ENCODE measurements at places on chromosomes 5 and 9.

DNA sequence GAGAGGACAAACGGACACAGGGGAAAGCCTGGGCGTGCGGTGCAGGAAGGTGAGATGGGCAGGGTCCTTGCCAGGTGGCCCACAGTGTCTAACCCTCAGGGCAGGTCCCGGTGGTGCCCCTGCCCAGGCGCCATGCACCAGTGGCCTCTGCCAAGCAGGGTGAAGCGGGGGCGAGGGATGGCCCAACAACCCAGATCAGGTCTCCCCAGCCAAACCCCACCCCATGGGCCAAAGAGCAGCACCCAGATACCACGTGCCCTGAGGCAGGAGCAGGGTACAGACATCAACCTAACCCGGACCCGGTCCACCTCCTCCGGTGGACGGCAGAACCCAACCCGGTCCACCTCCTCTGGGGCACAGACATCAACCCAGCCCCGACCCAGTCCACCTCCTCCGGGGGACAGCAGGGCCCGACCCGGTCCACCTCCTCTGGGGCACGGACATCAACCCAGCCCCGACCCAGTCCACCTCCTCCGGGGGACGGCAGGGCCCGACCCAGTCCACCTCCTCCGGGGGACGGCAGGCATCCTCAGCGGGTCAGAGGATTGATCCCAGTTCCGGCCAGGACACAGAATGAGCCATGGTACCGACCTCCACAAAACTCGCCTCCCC is 12.8 kb downstream of the SLC12A7 start:
- DNase-seq = no peak

DNA sequence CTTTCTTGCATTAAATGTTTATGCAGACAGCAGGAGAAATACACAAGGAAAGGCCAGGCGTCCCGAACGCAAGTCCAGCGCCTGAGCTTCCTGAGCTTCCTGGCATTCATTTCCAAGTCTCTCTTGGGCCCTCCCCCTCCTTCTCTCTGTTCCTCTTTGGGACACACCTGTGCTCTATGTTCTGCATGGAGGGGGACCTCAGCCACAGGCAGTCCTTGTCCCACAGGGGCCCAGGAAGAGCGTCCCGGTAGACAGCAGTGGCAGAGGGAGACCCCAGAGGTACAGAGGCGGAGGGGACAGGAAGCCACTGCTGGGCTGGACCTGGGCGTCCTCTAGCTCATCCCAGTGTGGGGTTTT is 221.3 kb downstream of the C9orf50 start:
- DNase-seq = no peak

DNA sequence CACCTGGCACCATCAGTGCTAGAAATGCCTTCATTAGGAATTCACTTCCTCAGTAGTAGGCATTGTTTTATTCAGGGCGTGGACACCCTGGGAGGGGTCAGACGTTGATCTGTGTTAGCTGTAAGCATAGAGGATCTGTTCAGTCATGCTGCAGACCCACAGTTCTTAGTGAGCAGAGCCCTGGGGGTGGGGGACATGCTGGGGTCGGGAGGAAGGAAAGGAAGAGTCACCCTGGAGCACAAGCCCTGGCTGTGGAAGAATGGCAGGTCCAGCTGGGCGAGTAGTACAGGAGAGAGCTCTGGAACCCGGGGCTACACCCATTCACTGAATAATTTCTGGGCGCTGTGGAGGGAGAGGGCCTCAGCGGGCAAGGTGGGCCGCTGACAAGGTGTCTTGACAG is 172.5 kb downstream of the FSTL4 start:
- DNase-seq = no peak

- DNase-seq = no peak
Observed at GRCh38 chr5:119355244-119355638, 578 bp upstream of the TNFAIP8 start.

DNA sequence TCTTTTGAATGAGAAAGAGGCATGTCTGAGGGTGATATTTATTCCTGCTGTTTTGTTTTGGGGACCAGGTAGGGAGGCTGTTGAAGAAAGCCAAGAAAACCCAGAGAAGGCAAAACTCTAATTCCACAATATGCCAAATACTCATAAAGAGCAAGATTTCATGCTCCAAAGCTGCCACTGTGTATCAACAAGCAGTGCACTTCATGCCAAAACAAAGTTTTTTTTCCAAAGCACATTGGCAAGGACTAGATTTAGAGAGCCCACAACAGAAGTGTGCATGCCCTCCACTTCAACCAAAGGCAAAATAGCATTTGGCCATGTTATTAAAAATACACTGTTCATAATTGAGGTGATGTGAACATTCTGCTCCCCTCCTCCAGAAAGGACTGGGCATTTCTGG is 229.9 kb downstream of the EBF1 start:
- DNase-seq = no peak

- DNase-seq = no peak
Observed at GRCh38 chr5:108905805-108906204, 158.1 kb downstream of the FER start.

DNA sequence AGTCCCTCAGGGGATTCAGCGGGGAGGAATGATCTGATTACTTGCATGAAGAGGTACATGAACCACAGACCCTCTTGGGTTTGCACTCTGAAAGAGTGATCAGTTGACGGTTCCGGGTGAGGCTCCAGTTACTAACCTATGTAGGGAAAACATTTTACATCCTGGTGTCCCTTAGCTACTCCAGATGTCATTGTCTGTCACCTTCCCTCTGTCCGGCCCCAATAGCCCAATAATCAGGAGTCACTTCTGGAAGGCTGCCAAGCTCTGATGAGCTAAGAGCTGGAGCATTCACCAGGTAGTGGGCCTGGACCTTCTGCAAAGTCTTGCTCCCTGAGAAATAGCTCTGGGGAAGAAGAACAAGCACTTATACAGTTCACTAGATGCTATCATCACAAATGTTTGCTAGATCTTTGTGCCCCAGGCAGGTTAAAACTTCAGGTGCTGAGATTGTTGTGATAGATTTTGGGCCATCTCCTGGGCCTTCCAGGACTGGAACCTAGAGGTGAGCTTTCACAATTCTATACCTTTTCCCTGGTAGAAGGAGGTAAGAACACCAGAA is 64.5 kb downstream of the ENTREP1 start:
- no peak for DNase-seq

DNA sequence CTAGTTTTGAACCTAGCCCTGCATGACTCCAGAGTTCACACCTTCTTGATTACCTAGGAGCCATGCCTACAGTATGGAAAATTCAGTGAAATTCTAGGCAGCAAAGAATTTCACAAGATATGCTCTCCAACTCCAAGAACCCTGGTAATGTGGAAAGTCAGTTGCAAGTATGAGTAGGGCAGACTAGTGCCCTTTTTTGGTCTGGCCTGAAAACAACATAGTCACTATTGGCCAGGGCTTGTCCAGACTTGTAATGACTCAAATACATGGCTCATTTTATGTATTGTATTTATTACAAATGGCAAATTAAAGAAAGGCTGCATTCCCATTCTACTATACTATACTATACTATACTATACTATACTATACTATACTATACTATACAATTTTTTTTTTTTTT is 160.4 kb downstream of the ESM1 start:
- DNase-seq = no peak

GRCh38 chr5:43033841-43034590 is 6.1 kb downstream of the ANXA2R start:
- no peak for DNase-seq

DNA sequence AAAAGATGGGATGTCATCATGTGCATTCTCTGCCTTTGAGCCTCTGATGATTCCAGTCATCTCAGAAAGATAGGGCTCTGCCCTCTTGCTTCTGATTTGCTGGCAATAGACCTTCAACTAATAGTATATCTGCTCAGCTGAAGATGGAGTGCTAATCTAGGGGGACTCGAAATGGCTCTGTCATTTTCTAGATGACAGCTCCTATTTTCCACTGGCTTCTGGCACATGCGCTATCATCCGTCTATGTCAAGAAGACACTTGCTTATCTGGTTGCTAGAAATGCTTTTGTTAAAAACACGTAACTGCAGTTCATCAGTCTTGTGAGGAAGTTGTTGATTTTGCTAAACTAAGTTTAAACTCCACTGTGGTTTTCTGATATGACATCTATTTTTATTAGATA is 265.5 kb upstream of the ZNF608 start:
- DNase-seq = no peak

- DNase-seq = no peak
Observed at GRCh38 chr5:69245031-69245430, 10.3 kb downstream of the CDK7 start.

GRCh38 chr9:111300140-111300735 is 29.8 kb downstream of the OR2K2 start:
- DNase-seq = no peak

GRCh38 chr9:136606687-136607333 is 55.9 kb upstream of the EGFL7 start:
- no peak for DNase-seq

DNA sequence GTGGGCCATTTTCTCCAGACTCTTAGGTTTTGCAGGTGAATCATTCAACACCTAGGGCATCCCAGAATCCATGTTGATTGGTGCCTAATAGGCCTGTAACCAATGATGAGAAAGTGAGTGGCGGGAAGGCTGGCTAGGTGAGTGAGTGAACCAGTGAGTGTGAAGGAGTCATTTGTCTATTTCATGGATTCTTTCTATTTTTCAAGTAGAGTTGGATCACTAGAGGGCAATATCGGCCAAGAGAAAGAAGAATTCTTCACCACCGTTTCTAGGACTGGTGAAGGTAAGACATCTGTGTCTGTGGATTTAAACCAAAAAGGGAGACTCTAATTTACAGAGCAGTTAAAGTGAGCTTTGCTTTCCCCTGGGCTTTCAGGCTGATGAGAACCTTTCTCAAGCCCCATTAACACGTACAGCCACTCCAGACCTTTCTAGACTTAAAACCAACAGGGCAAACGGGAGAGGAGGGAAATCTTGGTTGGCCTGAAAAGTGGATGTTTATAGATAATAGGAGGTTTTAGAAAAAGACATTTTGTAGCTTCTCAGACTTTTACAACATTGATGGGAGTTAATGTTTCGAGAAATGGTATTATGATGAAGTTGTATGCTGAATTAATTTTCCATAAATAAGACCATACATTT is 114.3 kb upstream of the IL12B start:
- DNase-seq = peak; percentile 22

DNA sequence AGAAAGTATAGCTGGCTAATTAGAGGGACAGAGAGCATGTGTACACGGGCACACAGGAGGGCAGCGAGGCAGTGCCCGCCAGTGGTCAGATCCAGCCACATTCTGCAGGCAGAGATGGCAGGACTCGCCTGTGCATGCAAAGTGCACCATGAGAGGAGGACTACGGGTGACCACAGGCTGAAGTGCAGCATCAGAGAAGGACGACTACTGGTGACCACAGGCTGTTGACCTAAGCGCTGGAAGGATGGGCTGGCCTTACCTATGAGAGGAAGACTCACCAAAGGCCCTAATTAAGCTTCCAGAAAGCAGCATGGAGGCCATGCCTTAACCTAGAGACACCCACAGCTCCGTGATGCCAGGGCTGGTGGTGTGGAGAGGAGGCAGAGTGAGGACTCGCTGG is 54.2 kb upstream of the SLC25A51 start:
- DNase-seq = no peak

DNA sequence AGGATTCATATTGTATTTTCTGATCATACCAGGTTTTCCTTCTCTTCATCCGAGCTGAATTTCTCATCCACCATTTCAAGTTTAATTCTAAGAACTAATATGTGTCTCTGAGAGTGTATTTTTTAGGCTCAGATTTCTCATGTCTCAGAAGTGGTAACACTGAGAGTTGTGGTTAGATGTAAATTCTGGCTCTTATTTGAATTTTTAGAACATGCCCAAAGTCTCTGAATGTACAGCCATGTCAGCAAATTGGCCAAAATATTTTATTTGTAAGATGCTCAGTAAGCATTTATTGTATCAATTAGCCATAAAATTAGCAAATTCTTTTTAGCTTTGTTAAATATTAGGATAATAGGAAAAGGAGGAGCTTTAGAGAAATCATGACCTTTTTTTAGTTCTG is 16.6 kb downstream of the SV2C start:
- DNase-seq = no peak

DNA sequence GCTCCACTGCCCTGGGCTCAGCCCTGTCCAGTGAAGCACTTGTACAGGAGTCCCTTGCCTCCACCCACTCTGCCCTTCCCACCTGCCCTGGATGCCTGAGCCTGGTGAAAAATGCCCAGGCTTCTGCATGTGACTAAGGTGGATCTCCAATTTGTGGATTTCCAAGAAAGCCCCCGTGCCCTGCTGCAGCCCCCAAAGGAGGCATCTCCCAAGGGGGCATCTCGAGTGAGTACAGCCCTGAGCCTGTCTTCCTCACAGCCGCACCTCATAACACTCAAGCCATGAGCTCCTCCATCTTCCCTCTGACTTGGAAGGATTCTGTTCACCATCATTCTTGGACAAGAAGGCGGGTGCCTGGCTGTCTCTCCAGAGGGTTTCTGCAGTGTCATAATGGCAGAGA is 158.0 kb upstream of the PPP1R26 start:
- DNase-seq = no peak

DNA sequence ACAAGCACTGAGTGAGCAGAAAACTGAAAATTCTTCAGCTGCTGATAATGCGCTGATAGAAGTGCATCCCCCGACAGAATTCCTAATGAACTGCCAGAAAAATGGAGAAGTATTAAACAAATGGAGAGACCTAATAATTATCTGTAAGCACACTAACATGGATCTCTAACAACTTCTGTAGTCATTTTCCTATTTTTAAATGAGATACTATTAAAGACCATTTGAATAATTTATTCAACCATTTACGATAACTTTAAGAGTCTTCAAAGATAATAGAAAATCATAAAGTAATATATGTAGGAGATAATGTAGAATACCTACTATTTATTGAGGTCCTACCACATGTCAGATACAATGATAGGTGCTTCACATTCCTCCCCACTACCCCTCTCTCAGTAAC is 72.9 kb downstream of the EFNA5 start:
- no peak for DNase-seq

DNA sequence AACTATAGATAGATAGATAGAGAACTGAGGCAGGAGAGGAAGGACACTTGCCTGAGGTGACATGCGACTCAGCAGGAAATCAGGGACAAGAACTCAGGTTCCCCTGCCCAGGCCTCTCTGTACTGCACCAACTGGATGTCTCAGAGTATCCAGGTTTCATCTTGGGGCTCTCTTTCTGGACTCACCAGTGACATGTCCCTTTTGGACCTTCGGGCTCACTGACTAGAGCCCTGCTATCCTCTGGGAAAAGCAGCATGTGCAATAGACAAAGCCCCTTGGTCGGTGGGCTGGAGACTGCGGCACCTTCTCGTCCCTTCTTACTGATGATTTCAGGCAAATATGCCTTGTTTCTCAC is 104.5 kb downstream of the RGS3 start:
- DNase-seq = no peak

DNA sequence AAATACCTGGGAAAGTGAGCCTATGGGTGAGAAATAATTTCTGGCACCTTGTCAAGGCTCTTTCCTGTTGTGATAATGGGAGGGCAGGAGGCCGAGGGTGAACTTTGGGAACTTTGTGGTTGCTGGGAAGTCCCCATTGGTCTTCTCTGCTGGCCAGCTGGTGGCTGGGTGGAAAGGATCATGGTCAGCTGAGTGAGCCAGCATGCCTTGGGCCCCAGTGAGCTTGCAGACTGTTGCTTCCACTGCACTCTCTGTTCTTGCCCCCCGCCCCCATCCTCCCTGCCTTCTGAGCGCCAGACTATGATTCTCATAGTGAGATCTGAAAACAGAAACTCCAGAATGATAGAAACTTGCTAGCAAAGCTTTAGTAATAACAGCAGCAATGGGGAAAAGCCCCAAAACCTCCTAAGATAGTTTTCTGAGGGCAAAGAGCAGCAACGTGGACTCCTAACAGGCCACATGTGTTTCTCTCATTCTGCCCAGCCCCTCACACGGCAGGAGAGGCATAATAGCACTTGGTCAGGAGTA is 139.2 kb upstream of the SMARCA2 start:
- DNase-seq = no peak

- DNase-seq = no peak
Observed at GRCh38 chr9:110744715-110745384, 76.3 kb downstream of the MUSK start.
